ENCODE measurements at places on chromosomes 13 and 19. TPM values are rescaled to one million over a fixed set of nuclear protein-coding genes. Genes with fewer than 3 reads are reported as not detected.

- no peak for DNase-seq
- no peaks in the 10 kb centered on the region for H3K4me1 ChIP-seq
- no peak overlapping the region for H3K27ac ChIP-seq
- no peaks in the 10 kb centered on the region for H3K36me3 ChIP-seq
- no peaks in the 10 kb centered on the region for H3K27me3 ChIP-seq
Observed at GRCh38 chr13:20171364-20171763, 10.5 kb upstream of the GJA3 start.

DNA sequence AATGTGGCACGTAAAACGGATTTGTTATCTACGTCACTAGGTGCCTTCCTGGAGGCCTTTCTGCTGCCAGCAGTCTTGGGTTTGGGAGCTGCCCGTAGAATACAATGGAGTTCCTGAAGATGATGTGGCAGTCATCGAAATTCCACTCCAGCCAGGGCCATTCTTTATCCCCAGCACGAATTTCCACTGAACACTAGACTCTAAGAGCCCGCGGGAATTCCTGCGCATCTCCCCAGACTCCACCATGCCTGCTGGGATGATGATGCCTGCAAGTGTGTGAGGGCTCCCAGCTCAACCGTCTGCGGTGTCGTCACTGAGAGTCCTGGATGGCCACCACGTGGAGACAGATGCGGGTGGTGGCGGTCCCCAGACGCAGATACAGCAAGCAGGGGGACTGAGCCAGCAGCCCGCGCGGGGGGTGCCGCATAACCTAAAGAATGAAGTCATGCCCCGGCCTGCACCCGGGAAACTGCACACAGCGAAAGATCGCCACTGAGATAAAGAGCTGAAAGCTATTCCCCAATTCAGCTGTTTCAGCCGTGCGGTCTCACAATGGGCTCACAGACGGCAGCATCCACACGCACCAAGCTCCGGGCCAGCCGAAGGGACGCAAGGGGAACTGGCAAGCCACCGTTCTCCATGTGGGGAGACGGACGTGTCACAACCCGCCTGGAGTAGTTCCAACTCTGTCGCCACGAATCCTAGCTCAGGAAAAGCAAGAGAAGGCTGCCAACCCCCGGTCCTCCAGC, 41.1 kb downstream of the COL4A1 start:
- no peaks in the 10 kb centered on the region for H3K36me3 ChIP-seq
- H3K4me1 ChIP-seq = peaks cover 64% of the 10 kb centered on the region
- H3K27ac ChIP-seq = peak overlapping the region; percentile 75
- H3K27me3 ChIP-seq = no peaks in the 10 kb centered on the region

DNA sequence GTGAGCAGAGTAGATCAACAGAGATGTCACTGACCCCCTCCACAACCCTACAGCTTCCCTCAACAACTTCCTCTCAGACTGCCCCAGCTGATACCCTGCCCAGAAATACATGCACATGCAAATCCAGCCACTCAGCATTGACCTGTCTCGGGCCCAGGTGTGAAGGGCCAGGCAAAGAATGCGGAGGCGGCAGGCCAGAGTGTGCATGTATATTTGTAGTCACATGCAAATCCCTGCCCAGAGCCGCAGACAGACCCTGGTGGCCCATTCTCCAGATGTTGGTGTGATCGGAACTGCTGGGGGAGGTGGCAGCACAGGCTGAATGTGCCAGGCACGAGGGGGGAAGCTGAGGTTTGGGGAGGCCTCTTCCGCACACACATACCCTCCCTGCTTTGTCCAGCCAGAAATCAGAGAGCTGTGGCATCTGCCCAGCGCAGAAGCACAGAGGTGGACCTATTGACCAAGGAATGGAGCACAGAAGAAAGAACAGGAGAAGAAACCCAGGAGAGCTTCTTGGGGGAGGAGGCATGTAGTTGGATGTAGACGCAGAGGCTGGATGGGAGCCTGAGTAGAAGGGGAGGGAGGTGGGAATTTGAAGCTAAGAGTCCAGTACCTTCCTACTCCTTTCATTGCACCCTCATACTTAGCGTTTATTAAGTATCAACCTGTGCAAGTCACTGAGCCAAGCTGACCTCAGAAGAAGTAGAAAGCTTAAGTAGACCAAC, 14.4 kb downstream of the MEF2B start:
- DNase-seq = no peak
- H3K4me1 ChIP-seq = no peaks in the 10 kb centered on the region
- no peak overlapping the region for H3K27ac ChIP-seq
- H3K36me3 ChIP-seq = peaks cover 4% of the 10 kb centered on the region

- peaks cover 5% of the 10 kb centered on the region for H3K4me1 ChIP-seq
- H3K27ac ChIP-seq = no peak overlapping the region
- H3K4me3 ChIP-seq = peak overlapping the region; percentile 58
- no peak for DNase-seq
- no peaks in the 10 kb centered on the region for H3K36me3 ChIP-seq
Observed at GRCh38 chr13:78595495-78596398, 7.6 kb downstream of the POU4F1 start.

DNA sequence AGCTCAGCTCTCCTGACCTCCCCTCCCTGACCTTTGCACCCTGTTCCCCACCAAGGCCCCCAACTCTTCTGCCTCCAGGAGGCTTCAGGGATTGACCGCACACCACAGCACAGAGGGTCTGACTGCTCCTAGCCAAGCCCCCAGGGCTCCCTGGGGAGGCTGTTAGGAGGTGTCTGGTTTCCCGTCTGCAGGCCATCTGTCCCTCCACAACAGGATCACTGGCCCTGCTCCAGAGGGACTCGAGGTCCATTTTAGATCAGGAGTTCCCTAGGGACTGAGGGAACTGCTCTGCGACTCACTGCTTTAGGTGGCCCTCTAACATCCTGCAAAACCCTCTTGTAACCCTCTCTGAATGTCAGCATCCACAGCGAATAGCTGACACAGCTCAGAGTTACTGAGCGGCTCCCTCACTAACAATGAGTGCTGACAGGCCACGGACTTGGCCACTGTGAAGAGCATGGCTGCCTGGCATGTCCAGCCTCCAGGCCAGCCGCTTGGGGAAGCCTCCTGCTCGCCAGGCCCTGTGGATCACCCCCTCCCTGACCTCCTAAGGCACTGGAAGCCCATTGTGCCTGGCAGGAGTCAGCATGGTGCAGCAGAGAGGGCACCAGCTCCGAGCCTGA, 17.7 kb downstream of the GRIK5 start:
- no peaks in the 10 kb centered on the region for H3K4me1 ChIP-seq
- no peak for DNase-seq
- no peaks in the 10 kb centered on the region for H3K27me3 ChIP-seq
- no peak overlapping the region for H3K27ac ChIP-seq

GRCh38 chr19:5245631-5246553, 94.7 kb downstream of the PTPRS start:
- H3K27ac ChIP-seq = no peak overlapping the region
- H3K36me3 ChIP-seq = peaks cover 19% of the 10 kb centered on the region
- H3K4me1 ChIP-seq = peaks cover 9% of the 10 kb centered on the region
- H3K27me3 ChIP-seq = no peaks in the 10 kb centered on the region

DNA sequence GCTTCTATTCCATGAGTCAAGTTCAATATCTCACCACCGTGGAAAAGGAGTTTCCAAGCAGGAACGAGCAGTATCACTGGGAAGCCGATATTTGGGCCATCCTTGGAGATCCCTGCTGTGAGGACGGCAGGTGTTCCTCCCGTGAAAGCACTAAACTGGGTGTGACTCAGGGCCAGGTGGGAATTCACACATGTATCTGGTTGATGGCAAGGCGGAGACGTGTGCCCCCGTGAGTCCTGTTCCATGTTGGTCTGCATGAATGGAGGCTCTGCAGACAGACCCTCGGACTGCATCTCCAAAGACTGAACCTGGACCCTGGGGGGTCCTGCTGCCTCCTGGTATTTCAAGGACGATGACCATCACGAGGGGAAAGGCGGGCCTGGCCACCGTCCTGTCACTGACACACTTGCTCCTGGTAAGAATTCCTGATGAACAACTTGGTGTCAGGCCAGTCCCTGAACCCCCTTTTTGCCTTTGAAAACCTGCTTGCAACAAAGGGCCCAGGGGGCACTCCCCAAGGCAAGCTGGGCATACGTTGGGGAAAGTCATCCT, 22.8 kb upstream of the GAS6 start:
- no peak overlapping the region for H3K4me3 ChIP-seq
- peak overlapping the region; percentile 63 for H3K27ac ChIP-seq
- no peaks in the 10 kb centered on the region for H3K27me3 ChIP-seq

DNA sequence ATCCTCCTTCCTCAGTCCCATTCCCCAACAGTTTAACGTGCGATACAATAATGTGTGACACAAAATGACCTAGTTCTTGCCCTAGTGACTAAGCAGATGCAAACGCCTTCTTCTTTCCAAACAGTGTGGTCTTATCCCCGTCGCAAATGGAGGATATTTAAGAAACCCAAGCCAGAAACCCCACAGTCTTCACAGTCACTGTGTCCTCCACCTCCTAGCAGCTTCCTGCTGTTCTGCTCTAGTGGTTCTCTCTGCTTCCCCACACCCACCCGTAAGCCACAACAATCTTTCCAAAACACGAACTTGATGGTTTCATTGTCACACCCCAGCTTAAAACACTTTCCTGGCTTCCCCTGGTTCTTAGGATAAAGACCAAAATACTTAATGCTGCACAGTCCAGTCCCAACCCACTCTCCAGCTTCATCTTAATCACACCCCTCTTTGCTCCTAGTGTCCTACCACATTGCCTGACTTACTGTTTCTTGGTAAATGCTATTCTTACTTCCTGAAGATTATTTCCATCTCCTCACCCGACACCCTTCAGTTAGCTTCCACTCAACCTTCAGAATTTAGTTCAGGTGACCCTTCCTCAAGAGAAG, 32.3 kb downstream of the ITM2B start:
- no peaks in the 10 kb centered on the region for H3K4me1 ChIP-seq
- no peak for DNase-seq
- no peak overlapping the region for H3K27ac ChIP-seq
- H3K36me3 ChIP-seq = peaks cover 19% of the 10 kb centered on the region
- no peak overlapping the region for H3K4me3 ChIP-seq

- no peak overlapping the region for H3K27ac ChIP-seq
- no peak for DNase-seq
- no peak overlapping the region for H3K4me3 ChIP-seq
- H3K4me1 ChIP-seq = no peaks in the 10 kb centered on the region
Observed at GRCh38 chr19:16676101-16676798, 15.3 kb downstream of the TMEM38A start.

GRCh38 chr19:15443838-15444237, 5.9 kb downstream of the WIZ start:
- no peaks in the 10 kb centered on the region for H3K36me3 ChIP-seq
- peak overlapping the region; percentile 43 for H3K4me3 ChIP-seq
- peaks cover 74% of the 10 kb centered on the region for H3K4me1 ChIP-seq
- no peaks in the 10 kb centered on the region for H3K27me3 ChIP-seq
- peak overlapping the region; percentile 82 for H3K27ac ChIP-seq

DNA sequence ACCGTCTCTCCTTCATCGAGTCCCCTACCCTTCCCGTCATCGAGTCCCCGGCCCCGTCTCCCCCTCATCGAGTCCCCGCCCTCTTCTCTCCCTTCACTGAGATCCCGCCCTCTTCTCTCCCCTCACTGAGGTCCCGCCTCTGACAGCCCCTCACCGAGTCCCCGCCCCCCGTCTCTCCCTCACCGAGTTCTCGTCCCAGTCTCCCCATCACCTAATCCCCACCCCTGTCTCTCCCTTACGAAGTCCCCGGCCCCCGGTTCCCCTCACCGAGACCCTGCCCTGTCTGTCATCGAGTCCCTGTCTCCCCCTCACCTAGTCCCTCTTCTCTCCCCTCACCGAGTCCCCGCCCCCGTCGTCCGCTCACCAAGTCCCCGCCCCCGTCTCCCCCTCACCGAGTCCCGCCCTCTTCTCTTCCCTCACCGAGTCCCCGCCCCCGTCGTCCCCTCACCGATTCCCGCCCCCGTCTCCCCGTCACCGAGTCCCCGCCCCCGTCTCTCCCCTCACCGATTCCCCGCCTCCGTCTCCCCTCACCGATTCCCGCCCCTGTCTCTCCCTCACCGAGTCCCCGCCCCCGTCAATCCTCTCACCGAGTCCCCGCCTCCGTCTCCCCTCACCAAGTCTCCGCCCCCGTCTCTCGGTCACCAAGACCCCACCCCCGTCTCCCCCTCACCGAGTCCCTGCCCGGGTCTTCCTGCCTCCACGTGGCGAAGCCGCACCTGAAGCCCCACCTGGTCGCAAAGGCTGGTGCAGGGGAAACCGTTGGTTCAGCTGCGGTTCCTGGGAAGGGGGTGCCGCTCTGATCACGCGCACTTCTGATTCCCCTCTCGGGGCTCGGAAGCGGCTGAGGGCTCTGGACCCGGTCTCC, 23.9 kb upstream of the ZNF846 start:
- peaks cover 13% of the 10 kb centered on the region for H3K4me1 ChIP-seq
- H3K27ac ChIP-seq = peak overlapping the region; percentile 95
- DNase-seq = peak; percentile 97
- no peaks in the 10 kb centered on the region for H3K36me3 ChIP-seq

- no peak for DNase-seq
- H3K27ac ChIP-seq = no peak overlapping the region
- no peaks in the 10 kb centered on the region for H3K36me3 ChIP-seq
- H3K4me1 ChIP-seq = peaks cover 9% of the 10 kb centered on the region
- H3K27me3 ChIP-seq = peaks cover 20% of the 10 kb centered on the region
Observed at GRCh38 chr13:20136781-20137703, 23.8 kb downstream of the GJA3 start.

DNA sequence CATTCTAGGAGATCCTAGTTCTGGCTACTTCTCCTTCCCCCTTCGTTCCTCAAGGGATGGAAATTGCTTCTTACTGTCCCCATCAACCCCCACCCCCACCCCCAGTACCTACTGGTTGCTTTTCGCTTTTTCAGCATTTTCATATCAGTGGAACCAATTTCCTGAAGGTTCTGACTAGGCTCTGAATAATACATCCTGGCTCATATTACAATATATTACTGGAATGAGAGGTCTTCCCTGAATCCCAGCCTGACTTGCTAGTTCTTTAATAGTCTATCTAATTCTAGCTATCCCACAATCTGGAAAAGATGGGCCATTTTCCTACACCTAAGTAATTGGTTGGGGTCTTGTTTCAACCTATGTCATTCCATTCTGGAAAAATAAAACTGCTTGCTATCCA, 207.4 kb downstream of the COG6 start:
- H3K36me3 ChIP-seq = no peaks in the 10 kb centered on the region
- no peak for DNase-seq
- H3K4me1 ChIP-seq = no peaks in the 10 kb centered on the region
- H3K4me3 ChIP-seq = no peak overlapping the region
- no peak overlapping the region for H3K27ac ChIP-seq

GRCh38 chr19:30556230-30556711, 184.1 kb downstream of the ZNF536 start:
- H3K4me3 ChIP-seq = no peak overlapping the region
- no peaks in the 10 kb centered on the region for H3K27me3 ChIP-seq
- DNase-seq = no peak
- no peaks in the 10 kb centered on the region for H3K36me3 ChIP-seq
- no peaks in the 10 kb centered on the region for H3K4me1 ChIP-seq
- H3K27ac ChIP-seq = no peak overlapping the region

The C19orf33 gene
- total RNA-seq = 6.7 TPM

The FXYD3 gene
- 0.68 TPM for total RNA-seq

The SLC25A42 gene
- 14.4 TPM for total RNA-seq

The ONECUT3 gene
- total RNA-seq = not detected

The ZNF541 gene
- total RNA-seq = not detected

The LILRB2 gene
- total RNA-seq = 13.7 TPM

The PLK5 gene
- not detected for total RNA-seq

The EBI3 gene
- 16.1 TPM for total RNA-seq

The MEIS3 gene
- total RNA-seq = 6.4 TPM

The NLRP11 gene
- total RNA-seq = not detected

The KLF5 gene
- total RNA-seq = 2.6 TPM
